Activated CD4-positive, alpha-beta memory T cell treated with anti-CD3 and anti-CD28 coated beads for 36 hours (primary cell): ENCODE measurements at places on chromosomes 16 and 17. TPM values are rescaled to one million over a fixed set of nuclear protein-coding genes. Genes with fewer than 3 reads are reported as not detected.

The OTOA gene
- total RNA-seq = not detected

The PLCG2 gene
- 8.3 TPM for total RNA-seq

The ANKRD40CL gene
- not detected for total RNA-seq

GRCh38 chr16:89472711-89473075 lies 17.7 kb downstream of the ANKRD11 start:
- no peak for DNase-seq

GRCh38 chr17:29825604-29826003 lies 104.4 kb downstream of the SSH2 start:
- DNase-seq = no peak

- DNase-seq = no peak
Measured at GRCh38 chr17:8312726-8313600, 2.9 kb downstream of the ARHGEF15 start.
